Activated naive CD8-positive, alpha-beta T cell treated with anti-CD3 and anti-CD28 coated beads, Interleukin-2, amount 50 U/mL, for 24 hours (primary cell): ENCODE measurements at places on chromosomes 16 and 17.

GRCh38 chr17:41772586-41773189, 13.8 kb downstream of the JUP start:
- no peak for DNase-seq

- no peak for DNase-seq
Measured at GRCh38 chr17:72350073-72350472, 229.3 kb downstream of the SOX9 start.

- DNase-seq, result no peak
Measured at GRCh38 chr17:63571632-63572310, 21.5 kb downstream of the DCAF7 start.

DNA sequence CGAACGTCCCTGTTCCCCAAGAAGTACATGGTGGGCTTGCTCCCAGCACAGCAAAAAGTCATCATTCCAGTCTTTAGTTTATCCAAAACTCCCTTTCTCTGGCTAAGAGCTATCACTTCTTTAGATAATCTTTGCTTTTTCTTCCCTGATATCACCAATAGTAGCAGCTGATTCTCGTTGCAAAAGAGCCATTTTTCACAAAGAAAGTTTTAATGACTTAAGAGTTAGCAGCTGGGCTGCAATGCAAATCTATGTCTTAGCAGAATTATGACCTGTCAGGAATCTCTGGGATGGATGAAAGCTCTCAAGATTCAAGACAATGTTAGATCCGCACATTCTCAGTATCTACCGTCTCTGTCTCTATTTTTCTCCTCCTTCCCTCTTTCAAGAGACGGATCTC, 53.8 kb downstream of the NXN start:
- no peak for DNase-seq

GRCh38 chr17:10549096-10549842, at the start of gene MYH2:
TSS of gene MYH2 (minus strand) at chr17:10549658. CDS start at chr17:10547920, 1,738 bp downstream.
- no peak for DNase-seq

- no peak for DNase-seq
Measured at GRCh38 chr17:28540231-28540630, 12.2 kb downstream of the UNC119 start.

DNA sequence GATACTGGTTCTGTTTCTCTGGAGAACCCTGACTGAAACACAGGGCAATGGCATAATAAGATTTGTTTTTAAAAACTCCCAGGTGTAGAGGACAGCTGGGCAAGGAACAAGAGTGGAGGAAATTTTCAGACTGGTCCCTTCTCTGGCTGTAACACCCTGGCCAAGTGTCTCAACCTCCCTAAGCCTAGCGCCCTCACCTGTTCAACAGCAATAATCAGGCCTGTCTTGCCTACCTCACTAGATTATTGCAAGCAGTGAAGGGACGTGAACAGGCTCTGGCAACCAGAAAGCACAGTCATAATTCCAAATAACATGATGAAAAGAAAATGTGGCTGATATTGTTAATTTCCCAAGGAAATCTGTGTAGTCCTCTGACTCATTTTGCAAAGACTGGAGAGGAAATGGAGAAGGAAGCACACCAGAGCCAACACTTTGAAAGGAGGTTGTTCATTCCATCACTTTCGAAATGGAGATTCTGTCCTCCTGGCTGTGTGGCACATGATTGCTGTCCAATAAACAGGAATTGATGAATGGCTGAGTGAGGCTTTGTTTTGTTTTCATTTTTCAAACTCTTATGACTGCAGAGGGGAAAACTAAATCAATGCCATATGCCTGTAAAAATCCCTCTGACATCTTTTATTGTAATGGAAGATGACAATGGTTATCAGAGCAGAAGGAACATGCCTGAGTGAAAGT, 87.5 kb upstream of the HLF start:
- no peak for DNase-seq

DNA sequence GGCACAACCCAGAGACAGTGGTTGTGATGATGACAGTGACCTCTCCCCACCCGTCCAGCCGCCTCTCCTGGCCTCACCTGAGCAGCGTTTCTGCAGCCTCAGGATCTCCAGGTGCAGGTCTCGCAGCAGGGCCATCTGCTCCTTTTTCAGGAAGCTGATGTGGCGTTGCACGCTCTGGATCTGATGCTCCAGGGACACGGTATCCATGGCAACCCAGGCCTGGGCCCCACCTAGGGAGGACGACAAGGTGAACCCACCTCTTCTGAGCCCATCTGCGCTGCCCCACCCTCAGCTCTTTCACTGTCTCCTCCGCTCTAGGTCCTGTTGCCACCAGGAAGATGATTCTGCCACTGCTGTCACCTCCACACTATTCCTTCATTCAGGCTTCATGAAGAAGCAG, 14.5 kb downstream of the CCDC92B start:
- no peak for DNase-seq

DNA sequence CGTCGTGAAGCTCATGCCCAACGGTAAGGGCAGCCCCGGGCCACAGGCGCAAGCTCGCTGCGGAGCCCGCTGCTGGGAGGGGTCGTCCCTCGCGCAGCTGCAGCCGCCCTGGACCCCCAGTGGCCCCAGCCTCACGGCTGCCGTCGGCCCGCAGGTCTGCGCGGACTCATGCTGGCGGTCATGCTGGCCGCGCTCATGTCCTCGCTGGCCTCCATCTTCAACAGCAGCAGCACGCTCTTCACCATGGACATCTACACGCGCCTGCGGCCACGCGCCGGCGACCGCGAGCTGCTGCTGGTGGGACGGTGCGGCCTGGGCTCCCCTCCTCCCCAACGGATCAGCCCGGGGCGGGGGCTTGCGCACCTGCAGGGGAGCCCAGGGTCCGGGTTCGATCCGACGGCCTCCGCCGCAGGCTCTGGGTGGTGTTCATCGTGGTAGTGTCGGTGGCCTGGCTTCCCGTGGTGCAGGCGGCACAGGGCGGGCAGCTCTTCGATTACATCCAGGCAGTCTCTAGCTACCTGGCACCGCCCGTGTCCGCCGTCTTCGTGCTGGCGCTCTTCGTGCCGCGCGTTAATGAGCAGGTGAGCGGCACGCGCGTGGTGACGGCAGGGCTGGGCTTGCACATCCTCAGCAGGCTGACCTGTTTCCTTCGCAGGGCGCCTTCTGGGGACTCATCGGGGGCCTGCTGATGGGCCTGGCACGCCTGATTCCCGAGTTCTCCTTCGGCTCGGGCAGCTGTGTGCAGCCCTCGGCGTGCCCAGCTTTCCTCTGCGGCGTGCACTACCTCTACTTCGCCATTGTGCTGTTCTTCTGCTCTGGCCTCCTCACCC, 5.8 kb downstream of the SLC5A2 start:
- DNase-seq, result no peak

DNA sequence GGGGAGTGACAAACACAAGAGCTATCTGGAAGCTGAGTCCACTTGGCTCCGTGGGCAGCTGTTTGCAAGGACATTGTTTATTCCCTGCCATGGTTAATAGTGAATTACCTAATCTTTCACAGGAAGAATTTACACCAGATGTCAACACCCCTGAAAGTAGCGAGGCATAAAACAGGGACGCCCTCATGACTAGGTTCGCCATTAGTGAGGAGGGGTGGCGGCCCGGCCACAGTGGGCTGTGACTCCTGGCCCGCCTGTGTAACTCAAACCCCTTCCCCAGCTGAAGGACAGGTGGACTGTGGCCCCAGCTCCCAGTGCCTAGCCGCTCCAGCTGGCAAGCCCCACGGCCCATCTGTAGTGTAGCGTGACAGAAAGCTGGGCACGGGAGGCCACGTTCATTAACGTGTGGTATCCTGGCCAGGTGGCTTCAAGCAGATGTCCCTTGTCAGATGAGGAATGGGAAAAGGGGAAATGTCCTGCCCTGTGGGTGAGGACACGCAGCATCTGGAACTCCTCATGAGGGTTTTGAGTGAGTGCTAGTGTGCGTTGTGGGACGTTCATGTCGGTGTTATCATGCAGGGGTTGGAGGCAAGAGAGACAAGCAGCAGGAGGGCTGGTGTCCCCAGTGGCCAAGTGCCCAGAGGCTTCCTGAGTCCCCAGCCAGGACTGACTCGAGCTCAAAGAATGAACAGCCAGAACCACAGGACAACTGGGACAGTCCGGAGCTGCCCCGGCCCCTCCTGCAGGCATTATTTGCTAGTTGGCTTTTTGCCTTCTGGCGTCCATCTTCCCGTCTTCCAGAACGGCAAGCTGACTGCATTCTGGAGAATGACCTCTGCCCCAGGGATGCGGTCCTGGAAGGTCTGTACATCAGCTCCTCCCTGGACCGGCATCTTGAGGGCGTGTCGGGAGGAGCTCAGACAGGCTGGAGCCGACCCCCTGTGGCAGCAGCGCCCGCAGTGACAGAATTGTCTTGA, 19.2 kb downstream of the KDM8 start:
- DNase-seq, result no peak

GRCh38 chr17:69335058-69335457, 8.1 kb upstream of the ABCA5 start:
- no peak for DNase-seq

DNA sequence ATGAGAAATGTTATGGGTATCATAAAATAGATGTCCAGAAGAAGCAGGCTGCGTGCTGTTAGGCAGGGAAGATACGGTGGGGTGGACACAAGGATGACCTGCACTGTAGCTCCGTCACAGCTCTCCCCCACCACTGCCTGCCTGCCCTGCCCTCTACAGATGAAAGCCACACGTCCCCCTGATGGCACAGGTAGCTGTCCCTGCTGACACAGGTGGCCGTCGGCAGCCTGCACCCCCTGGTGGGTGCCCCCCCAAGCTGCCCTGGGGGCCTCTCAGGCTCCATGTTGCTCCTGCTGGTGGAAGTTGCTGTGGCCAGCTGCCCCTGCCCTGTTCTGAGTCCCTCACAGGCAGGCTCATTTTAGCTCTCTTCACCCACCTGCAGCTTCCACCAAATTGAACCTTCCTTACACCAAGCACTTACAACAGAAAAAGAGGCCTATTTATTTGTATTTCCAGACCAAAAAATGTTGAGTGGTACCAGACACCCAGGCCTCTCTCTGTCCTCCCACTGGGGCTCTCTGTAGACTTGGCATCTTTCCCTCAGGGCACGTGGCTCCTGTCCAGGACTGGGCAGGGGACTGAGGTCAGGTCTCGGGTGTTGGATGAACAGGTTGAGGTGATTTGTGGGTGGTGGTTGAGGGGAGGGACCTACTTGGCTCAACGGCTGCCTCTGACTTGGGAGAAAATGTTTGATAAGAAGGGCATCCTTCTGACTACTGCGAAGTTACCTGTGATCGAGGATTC, 50.1 kb upstream of the CACNG5 start:
- no peak for DNase-seq

DNA sequence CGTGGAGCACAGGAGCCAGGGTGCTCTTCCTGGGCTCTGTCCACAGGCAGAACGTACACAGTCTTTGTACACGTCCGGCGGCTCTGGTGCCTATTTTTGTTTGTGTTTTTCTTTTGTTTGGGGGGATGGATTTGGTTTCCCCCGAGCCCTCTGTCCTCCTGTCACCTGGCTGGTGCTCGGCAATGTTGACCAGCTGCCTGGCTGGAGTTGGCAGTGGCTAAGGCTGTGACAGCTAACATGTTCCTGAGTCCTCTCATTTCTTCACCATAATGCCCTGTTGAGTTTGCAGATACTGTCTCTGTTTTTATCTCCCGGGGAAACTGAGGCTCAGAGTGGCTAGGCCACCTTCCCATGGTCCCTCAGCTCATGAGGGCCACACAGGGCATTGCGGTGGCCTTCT, 25.7 kb downstream of the MAPT start:
- DNase-seq, result no peak

DNA sequence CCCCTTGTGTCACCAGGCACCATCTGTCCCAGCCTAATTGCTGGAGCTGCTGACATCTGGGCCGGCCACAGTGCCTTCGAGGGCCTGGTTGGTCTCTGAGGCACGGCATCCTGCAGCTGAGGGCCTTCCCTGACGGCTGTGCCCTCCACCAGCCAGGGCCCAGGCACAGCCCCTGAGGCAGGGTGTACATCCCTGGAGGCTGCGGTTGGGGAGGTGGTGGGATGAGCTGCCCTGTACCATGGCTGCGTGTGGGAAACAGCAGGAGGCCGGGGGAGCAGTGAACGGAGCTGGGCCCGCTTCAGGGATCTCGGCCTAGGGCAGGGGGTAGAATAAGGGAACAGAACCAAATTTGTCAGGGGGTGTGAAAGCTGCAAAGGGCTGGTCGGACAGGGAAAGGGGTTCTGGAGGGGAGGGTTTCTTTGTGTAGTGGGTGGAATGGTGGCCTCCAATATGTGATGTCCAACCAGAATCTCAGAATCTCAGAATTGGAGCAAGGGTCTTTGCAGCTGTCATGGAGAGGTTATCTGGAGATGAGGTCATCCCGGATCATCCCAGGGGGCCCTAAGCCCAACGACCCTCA, 10.0 kb upstream of the SLC38A10 start:
- no peak for DNase-seq

- no peak for DNase-seq
Measured at GRCh38 chr16:16109453-16110110, 113.7 kb downstream of the ABCC6 start.

DNA sequence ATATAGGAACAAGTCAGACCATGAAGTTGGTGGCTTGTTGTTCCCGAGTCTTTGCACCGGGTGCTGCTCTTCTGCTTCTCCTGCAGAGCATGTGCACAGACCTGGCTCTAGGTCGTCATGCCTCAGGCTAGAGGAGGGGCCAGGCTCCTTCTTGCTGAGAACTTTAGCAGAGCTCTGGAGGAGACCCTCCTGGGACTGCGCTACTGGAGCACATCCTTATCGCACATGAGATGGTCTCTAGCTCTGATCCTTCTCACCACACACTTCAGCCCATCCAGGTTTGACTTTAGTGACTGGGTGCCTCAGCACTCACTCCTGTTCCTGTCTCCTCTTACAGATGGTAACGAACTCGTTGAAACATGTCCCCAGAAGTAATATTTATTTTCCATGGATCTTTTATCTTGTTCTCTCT, 14.9 kb downstream of the FOXK2 start:
- no peak for DNase-seq

GRCh38 chr17:32862940-32863339, 14.0 kb downstream of the MYO1D start:
- no peak for DNase-seq

- DNase-seq, result no peak
Measured at GRCh38 chr16:21986692-21987246, 14.1 kb downstream of the PDZD9 start.

DNA sequence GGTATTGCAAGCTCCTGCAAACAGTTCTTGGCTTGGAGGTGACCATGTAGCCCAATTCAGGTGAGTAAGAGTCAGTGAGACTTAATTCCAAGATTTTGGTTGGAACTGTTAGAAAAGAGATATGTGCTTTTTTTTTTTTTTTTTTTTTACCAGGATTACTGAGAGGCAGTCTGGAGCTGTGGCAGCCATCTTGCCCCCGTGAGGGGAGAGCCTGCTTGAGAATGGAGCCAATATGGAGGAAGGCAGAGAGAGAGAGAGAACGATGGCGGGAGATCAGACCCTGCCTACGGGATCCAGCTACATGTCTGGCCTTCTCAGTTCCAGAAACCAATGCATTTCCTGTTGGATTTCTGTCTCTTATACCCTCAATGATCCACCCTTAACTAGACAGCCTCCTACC, 97.8 kb downstream of the MYH11 start:
- no peak for DNase-seq

- DNase-seq, result no peak
Measured at GRCh38 chr17:81573794-81574642, 21.9 kb upstream of the FAAP100 start.

DNA sequence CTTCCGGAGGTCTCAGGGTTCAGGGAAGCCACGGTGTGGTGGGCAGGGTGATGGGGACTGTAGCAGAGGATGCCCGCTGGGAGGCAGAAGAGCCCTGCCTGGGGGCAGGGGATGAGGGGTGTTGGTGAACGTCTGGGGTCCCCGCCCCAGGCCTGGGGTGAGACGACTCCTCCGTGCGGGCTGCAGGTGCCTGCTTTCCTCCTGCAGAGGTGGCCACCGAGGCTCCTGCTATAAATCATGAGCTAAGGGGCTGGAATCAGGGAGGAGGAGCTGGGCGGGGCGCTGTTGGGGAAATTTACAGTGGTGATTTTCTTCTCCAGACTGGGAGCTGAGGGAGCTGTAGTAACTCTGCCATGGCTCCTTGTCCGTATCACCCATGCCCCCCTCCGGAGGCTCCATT, 167.0 kb downstream of the MRM1 start:
- DNase-seq, result no peak
